ENCODE measurements at places on chromosomes 16 and 17. TPM values are rescaled to one million over a fixed set of nuclear protein-coding genes. Genes with fewer than 3 reads are reported as not detected.

DNA sequence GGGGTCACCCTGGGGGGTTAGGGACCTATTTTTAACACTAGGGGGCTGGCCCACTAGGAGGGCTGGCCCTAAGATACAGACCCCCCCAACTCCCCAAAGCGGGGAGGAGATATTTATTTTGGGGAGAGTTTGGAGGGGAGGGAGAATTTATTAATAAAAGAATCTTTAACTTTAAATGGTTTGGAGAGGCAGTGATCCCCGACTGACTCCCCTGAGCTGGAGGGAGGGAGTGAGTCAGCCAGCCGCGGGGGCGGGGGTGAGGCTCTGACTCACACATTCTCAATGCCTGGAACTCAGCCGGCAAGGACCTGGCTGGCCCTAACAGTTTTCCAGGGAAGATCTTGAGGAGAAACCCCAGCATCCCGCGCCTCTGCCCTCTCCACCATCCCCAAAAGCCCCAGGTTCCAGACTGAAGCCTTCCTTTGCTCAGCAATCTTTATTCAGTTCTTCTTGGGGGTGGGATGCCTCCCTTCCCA is 1.5 kb downstream of the HCFC1R1 start:
- DNase-seq: peak; percentile 93

- no peak for DNase-seq
Measured at GRCh38 chr17:3724378-3725077, 825 bp downstream of the HASPIN start.

DNA sequence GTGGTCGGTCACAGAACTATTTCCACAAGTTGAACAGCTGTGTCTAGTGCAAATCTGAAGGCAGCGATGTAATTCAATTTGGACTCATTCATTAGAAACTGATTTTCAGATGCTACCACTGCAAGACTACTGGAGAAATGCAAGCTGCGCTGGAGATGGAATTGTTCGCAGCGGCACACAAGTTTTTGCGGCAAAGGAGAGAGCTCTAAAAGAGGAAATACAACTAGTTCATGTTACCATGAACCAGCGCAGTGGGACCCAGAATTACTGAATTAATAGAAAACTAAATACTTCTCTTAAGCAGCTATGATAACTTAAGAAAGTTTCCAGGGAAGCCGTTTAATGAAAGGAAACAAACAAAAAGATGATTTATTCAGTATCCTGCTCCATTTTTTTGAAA is 1.9 kb downstream of the CREBBP start:
- DNase-seq: peak; percentile 44

DNA sequence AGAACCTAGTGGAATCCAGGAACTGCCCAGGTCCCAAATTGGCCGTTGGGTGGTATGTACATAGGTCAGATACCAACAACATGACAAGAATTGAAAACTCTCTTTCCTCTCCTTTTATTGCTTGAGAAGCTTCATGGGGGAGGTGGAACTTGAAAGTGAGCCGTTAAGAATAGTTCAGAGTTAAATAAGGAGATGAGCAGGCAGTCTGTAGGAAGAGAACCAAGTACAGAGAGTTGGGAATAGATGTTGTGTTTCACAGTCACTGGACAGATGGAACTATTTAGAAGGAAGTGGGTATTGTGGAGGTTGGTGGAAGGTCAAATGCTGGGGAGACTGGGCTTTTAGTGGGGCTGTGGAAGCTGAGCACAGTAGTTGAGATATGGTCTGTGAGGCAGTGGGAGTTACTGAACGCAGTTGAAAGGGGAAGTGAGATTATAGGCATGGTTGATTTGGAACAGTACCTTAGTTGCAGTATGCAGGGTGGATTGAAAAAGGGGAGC is 26.4 kb downstream of the ARHGAP44 start:
- no peak for DNase-seq

- no peak for DNase-seq
Measured at GRCh38 chr17:39599004-39599664, 8.6 kb downstream of the NEUROD2 start.

- DNase-seq: no peak
Measured at GRCh38 chr16:876523-877241, 76.1 kb upstream of the GNG13 start.

GRCh38 chr17:40364121-40364861 is at the start of gene GJD3:
TSS of gene GJD3 (minus strand) at chr17:40364737. CDS start at chr17:40363815, 922 bp downstream.
- no peak for DNase-seq

PRCD gene
- total RNA-seq: 2.2 TPM

EPOP gene
- 1.3 TPM for total RNA-seq

VASN gene
- total RNA-seq: 133 TPM
